Right cardiac atrium (tissue), 5 donors: ENCODE measurements at places on chromosomes 5 and 9. TPM values are rescaled to one million over a fixed set of nuclear protein-coding genes. Genes with fewer than 3 reads are reported as not detected.

DOCK2 gene
- 9.6 TPM for total RNA-seq

C6 gene
- total RNA-seq = 139 TPM

PROB1 gene
- total RNA-seq = 35.6 TPM

ACOT12 gene
- not detected for total RNA-seq

MARVELD2 gene
- 1.8 TPM for total RNA-seq

FBN2 gene
- total RNA-seq = 0.61 TPM

SPINK4 gene
- not detected for total RNA-seq

IRX4 gene
- not detected for total RNA-seq

IGFBPL1 gene
- 0.53 TPM for total RNA-seq

FAM193B gene
- total RNA-seq = 25.9 TPM

MEGF10 gene
- total RNA-seq = 2.7 TPM

UNC13B gene
- total RNA-seq = 21.3 TPM

AGXT2 gene
- not detected for total RNA-seq

ORM1 gene
- total RNA-seq = not detected

POU5F2 gene
- total RNA-seq = 0.57 TPM

PCDHGA4 gene
- 4.4 TPM for total RNA-seq

C9orf153 gene
- total RNA-seq = 0.53 TPM

WHRN gene
- 12.7 TPM for total RNA-seq

FCN2 gene
- total RNA-seq = not detected

RANBP17 gene
- total RNA-seq = 7.1 TPM

KIF2A gene
- 15.1 TPM for total RNA-seq

ELOVL7 gene
- 0.29 TPM for total RNA-seq

SLC25A25 gene
- total RNA-seq = 6.3 TPM

PIP5KL1 gene
- total RNA-seq = 1.3 TPM

FOXI1 gene
- not detected for total RNA-seq

FBP1 gene
- 3.1 TPM for total RNA-seq

SH3PXD2B gene
- total RNA-seq = 5.1 TPM

PLCXD3 gene
- 63.3 TPM for total RNA-seq

SUSD3 gene
- 2.0 TPM for total RNA-seq

MPDZ gene
- total RNA-seq = 84.3 TPM

SKP2 gene
- total RNA-seq = 7.9 TPM

AK8 gene
- total RNA-seq = 0.33 TPM

SLC34A3 gene
- total RNA-seq = not detected

OGN gene
- total RNA-seq = 32.1 TPM

CDO1 gene
- total RNA-seq = 12.2 TPM

HRCT1 gene
- total RNA-seq = 5.9 TPM

TMEM8B gene
- total RNA-seq = 21.0 TPM

DNAJB5 gene
- total RNA-seq = 59.5 TPM
